ENCODE measurements at places on chromosomes 5 and 9.

GRCh38 chr5:87400305-87400899 is 12.3 kb downstream of the CCNH start:
- peak; percentile 40 for DNase-seq

GRCh38 chr9:123421801-123422455 is 65.9 kb downstream of the CRB2 start:
- DNase-seq = no peak

DNA sequence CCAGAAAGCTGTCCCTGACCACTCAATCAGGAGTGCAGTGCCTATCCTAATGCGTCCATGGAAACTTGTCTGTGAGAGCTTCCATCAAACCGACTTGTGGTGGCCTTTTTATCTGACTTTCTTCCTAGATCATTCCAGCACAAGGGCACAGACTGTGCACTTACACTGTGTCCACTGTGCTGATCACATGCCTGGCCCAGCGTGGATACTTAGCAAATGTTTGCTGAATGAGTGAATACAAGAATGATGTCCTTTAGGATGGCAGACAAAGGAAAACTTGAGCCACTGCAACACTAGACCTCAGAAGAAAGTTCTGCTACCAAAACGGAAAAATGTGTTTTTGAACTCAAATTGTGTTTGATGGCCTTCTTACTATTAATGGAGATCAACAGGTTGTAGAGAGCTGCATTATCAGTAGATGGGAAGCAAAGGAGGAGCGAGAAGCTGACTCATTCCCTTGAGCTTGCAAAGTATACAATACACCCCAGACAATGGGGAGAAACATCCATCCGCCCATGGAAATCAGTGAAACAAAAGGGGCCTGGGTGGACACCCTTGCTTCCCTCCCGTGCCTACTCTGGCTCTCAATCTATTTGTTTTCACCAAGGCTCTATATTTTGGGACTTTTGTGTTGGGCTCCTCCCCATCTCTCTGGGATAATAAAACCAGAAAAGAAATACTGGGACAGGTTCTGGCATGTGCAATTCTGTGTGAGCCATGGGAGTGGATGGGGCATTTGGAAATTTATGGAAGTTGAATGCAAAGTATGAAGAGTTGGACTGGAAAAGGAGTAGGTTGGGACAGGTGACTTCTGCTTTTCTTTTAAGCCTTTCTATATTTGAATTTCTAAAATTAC is 76.2 kb upstream of the ZFAND5 start:
- peak; percentile 37 for DNase-seq

DNA sequence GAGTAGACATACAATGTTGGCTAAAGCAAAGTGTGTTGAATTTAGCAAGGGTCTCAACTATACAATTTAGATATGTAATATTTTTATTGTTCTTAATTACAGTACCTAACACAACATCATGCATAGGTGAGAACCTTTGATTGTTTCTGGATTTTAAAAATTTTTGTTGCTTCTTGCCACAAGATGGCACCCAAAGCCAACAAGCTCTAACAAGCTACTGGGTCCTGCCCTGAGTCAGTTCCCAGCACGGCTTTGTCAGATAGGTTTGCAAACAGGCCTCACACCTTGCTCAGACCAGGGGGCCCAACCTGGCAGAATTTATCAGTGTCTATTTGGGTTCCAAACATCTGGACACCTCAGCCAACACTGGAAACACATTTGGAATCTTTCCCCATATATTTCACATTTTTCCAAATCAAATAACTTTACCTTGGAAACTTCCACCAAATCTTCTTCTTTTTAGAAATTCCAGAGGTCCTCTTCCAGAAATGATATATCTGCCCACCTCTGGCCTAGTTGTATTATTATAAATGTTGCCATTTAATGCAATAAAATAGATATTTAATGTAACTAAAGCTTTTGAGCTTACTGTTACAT is 49.5 kb upstream of the EGFLAM start:
- DNase-seq = peak; percentile 74

DNA sequence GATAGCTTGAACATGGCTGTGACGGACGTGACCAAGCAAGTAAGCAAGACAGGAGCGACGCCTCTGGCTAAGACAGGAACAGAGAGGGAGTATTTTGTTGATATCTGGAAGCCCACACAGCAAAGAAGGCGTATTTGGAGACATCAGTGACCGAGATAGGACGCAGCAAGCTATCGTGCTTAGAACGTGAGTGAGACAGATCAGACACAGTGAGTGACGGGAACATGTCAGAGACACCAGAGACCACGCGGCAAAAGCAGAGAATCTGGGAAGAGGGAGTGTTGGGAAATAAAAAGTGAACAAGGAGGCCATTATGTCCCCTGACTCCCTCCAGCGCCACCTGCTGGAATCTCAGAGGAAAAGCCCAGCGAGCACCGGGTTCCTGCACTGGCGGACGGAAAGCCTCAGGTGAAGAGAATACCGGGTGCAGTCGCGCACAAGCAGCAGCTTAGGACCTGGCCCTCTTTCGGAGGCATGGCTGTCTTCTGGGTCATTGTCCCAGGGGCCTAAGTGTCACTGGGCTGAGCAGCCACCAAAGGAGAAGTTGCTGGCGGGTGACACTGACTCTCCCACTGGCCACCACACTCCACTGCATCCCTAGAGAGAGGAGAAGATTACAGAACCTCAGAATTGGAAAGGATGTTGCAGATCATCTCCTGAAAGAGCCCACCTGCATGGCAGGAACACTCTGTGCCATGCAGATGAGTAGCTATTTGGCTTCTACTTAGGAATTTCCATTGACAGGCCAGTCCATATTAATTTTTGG is 99.1 kb downstream of the FBXO38 start:
- peak; percentile 58 for DNase-seq

DNA sequence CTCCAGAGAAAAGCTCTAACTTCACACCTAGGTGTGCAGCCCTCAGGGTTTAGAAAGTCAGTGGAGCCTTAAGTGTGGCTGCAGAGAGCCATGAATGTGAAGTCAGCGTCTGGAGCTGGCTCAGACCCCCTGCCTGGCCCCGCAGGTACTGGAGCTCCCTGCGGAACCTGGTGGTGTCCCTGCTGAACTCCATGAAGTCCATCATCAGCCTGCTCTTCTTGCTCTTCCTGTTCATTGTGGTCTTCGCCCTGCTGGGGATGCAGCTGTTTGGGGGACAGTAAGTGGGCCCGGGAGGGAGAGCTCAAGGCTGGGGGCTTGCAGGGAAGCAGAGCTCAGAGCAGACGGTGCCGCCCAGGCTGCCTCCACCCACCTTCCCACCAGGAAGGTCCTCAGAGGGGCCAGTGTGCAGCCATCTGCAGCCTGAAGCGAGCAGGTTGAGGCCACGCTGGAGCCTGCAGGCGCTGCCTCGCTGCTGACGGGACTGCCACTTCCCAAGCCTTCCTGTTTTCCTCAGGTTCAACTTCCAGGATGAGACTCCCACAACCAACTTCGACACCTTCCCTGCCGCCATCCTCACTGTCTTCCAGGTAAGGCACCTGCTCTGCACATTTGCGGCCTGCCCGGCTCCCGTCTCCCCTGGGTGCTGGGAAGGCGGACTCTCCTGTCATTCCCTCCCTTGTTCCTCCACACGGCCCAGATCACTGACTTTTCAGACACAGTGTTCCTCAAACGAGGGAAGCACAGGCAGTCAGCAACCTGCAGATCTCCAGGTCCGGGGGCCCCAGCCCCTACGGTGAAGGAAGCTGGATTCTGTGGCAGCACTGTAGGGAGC is 108.9 kb downstream of the CACNA1B start:
- no peak for DNase-seq

All from stomach (tissue), 19 donors.